ENCODE measurements at places on chromosomes 16 and 17.

DNA sequence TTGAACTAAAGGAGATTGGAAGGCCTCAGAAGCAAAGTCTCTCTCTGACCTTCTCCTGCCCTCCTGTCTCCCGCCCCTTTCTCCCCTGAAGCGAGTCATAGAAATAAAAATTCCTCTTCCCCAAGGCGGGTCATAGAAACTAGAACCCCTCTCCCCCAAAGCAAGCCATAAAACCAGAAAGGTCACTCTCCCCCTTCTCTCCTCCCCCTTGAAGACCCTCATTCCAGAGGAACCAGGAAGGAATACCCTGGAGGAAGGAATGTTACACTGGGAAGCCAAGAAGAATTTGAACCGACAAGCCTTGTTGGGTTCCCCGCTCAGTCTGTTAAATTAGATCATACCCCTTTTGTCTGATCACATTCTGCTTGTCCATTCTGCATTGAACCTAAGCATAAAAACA, 2.7 kb upstream of the GJC1 start:
- no peak for DNase-seq

GRCh38 chr16:4604401-4604800, 10.3 kb downstream of the UBALD1 start:
- DNase-seq, result no peak

- DNase-seq, result no peak
These were observed 61.9 kb upstream of the GSE1 start for GRCh38 chr16:85550953-85551924.

GRCh38 chr17:73589363-73589980, 54.8 kb downstream of the SDK2 start:
- no peak for DNase-seq

DNA sequence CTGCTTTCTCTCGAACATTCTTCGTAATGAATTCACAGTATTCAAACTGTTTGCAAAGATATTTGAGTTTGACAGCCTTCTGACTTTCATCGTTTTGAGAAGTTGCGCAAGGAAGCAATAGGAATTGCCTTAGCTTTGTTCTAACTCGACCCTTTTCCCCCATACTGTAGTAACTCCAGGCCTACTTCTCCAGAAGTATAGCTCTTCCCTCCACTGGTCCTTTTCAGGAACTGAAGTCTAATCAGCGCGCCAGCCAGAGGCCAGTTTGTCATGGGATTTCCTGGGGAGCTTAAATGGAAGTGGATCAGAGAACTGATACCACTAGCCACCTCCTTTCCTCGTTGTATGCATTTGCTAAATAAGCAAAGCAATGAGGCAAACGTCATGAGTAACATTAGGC, 27.9 kb downstream of the CDR2 start:
- DNase-seq, result no peak

- DNase-seq, result no peak
These were observed 285.2 kb upstream of the ELAC2 start for GRCh38 chr17:13302983-13303382.

GRCh38 chr17:42773290-42774035, at the start of gene VPS25:
VPS25 (plus strand) TSS chr17:42773449; CDS start chr17:42773476, 27 bp downstream.
- DNase-seq, result peak; percentile 55

DNA sequence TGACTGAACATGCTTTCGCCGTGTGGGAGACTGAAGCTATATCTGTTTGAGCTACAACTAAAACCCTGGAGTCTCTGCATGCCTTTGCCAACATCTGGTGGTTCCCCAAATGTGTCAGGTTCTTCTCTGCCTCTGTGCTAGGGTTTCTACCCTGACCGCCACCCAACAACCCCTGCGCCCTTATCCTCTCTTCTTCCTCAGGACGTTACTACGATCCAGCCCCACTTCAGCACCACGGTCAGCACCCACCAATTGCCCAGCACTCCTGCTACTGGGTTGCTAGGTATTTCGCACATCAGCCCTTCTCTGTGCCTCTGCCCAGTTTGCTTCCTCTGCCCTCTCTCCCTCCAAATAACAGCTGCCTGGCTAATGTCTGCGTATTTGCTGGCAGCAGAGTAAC, 106.3 kb upstream of the HSBP1 start:
- no peak for DNase-seq

DNA sequence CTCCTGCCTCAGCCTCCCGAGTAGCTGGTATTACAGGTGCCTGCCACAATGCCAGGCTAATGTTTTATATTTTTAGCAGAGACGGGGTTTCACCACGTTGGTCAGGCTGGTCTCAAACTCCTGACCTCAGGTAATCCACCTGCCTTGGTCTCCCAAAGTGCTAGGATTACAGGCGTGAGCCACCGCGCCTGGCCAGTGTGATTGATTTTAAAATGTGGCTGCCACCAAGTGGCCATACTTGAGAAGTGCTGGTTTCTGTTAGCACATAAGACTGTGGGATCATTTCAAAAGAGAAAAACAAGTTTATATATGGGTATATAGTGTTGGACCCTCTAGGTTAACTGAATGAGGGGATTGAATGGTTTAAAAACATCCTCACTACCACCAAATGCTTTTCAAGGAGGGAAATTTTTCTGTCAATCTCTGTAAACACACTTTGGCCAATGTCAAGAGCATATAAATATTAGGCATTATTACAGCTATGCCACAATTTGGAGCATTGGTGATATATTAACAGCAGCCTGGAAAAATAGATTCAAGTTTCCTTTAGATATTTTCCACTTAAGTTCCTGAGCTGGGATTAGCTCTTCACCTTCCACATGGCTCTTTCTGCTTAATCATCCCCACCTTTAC, 13.5 kb upstream of the DHRS13 start:
- DNase-seq, result no peak

- no peak for DNase-seq
These were observed 21.9 kb downstream of the PLEKHG4 start for GRCh38 chr16:67301080-67301782.

DNA sequence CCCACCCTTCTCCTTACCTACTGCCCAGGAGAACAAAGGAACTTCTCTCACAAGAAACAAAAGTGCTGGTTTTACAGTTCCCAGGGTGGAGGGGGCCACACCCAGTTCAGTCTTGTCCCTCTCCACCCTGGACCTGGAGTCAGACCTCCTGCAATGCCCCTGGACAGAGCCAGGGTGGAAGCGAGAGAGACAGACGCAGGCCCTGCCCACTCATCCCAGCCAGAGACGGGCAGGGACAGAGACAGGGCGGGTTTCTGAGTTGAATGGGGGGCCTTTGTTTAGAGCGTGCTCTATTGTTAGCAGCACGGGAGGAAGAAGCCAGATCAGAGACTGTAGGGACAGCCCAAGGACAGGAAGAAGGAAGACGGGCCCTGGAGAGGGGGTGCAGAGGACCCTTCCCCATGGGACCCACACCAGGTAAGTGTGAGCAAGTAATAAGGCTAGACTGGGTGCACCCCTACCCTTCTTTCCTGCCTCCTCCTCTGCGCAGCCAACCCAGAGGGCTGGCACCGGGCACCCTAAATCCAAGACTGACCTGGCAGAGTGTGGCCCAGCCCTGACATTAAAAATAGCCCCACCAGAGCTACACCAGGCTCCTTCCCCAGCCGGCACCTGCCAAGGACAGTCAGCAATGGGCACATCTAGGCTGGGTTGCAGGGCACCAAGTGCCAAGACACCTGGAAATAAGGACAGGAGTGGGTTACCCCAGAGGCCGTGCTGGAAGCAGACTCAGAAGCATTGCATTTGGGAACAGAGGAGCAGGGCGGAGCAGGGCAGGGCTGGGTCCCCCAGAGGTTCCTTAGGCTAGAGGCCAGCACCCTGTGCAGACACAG, 10.9 kb downstream of the JUP start:
- DNase-seq, result no peak

DNA sequence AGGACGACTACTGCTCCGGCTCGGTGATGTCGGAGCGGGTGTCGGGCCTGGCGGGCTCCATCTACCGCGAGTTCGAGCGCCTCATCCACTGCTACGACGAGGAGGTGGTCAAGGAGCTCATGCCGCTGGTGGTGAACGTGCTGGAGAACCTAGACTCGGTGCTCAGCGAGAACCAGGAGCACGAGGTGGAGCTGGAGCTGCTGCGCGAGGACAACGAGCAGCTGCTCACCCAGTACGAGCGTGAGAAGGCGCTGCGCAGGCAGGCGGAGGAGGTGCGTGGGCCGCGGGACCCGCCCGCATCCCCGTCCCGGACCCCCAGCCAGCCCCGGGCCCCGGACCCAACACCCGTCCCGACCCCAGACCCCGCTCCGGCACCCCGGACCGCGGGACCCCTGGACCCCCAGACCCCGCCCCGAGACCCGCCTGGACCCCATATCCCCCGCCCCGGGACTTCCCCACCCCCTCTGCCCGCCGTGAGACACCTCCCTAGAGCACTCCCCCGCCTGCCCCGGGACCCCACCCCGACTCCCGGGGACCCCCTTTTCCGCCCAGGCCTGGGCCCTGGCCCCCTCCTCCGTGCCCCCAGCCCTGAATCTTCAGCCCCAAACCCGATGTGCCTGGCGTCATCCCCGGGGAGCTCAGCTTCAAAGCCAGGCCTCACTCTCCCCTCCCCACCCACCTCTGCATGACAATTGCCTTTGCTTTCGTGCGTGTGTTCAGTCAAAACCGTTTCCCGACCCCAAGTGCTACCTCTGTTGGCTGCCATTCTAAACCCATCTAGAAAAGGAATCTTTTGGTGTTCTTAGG, 594 bp downstream of the MAPK8IP3 start:
- DNase-seq, result no peak

- no peak for DNase-seq
These were observed 52.9 kb downstream of the NF1 start for GRCh38 chr17:31147507-31148202.

DNA sequence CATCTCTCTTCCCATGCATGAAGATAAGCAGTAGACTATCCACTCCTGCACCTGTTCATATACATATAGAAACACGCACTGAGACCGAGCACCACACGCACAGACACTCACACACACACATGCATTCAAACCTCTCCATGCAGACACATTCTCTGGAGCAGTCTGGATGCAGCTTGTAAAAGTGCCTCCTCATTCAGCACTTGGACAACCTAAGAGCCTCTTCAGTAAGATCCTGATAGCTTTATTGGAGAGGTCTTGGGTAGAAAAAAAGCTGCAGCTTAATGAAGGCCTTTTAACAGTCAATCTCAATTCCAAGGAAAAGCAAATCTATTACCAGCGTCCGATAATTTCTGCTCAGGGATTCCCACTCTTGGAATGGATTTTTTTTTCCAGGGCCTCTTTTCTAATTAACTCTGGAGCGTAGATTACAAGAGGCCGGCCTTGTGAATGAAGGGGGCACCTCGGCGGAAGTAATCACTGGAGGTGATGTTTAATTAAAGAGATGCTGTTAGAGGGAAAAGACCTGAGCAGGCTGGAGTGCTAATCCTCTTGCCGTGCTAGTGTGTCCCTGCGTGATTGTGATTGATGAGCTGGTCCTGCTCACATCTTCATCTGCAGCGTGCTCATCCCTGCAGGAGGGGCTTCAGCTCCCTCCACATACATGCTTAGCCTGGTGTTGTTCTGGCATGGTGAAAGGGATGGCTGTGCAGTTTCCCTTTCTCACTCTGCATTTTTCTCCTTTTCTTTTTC, 155.1 kb downstream of the RBFOX1 start:
- no peak for DNase-seq

GRCh38 chr17:38431346-38432145, 3.3 kb downstream of the ARHGAP23 start:
- no peak for DNase-seq

DNA sequence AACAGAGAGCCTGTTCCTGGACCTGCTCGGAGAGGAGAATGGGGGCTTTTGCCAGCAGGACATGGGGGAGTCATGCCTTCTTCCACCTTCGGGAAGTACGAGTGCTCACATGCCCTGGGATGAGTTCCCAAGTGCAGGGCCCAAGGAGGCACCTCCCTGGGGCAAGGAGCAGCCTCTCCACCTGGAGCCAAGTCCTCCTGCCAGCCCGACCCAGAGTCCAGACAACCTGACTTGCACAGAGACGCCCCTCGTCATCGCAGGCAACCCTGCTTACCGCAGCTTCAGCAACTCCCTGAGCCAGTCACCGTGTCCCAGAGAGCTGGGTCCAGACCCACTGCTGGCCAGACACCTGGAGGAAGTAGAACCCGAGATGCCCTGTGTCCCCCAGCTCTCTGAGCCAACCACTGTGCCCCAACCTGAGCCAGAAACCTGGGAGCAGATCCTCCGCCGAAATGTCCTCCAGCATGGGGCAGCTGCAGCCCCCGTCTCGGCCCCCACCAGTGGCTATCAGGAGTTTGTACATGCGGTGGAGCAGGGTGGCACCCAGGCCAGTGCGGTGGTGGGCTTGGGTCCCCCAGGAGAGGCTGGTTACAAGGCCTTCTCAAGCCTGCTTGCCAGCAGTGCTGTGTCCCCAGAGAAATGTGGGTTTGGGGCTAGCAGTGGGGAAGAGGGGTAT, 39.3 kb upstream of the IL21R start:
- no peak for DNase-seq

- no peak for DNase-seq
These were observed 185.0 kb upstream of the COX10 start for GRCh38 chr17:13884347-13884746.

DNA sequence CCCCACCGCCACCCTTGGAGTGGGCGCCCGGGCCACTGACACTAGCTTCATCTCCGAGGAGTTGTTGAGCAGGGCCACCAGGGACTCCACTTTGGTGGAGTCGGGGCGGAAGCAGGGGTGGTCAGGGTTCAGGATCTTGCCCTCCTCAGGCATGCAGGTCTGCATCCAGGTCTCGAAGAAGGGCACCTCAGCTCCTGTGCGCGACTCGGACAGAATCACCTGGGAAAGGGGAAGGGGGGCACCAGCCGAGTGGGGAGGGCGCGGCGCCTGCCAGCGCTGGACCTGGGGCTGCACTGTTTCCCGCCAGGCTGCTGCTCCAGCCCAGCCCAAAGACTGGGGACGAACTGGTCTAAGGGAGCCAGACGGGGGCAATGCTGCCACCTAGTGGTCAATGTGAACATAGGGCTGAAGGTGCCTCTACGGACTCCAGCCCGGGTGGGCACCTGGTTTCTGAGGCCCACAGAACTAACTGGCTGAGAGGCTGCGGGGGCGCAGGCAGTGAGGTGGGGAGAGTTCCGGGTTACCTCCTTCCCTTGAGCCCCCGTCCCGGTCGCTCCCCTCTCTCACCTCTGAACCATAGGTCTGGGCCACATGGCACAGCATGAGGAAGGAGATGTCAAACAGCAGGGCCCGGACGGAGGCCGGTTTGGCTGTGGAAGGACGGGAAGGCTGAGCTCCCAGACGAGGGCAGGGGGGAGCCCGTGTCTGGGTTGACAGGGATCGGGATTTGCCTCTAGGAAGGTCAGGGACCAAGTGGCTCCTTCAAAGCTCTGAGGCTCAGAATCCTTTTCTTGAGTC, 11.8 kb downstream of the CSF3 start:
- DNase-seq, result peak; percentile 40

DNA sequence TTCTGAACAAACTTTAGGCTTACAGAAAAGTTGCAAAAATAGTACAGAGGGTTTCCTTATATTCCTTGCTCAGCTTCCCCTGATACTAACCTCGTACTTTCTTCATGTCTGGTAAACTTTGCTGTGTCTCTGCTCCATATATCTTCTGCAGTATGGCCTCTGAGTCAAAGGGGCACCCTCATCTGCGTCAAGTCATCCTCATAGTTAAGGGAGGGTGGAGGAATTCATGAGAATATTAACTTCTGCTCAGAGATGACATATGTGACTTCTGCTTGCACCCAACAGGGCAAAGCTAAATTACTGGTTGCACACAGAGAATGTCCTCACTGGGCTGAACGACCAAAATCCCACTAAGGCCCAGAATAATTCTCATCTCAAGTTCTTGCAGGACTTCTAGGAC, 4.3 kb upstream of the CCL7 start:
- DNase-seq, result no peak
